ENCODE measurements at places on chromosomes 7 and 10.

DNA sequence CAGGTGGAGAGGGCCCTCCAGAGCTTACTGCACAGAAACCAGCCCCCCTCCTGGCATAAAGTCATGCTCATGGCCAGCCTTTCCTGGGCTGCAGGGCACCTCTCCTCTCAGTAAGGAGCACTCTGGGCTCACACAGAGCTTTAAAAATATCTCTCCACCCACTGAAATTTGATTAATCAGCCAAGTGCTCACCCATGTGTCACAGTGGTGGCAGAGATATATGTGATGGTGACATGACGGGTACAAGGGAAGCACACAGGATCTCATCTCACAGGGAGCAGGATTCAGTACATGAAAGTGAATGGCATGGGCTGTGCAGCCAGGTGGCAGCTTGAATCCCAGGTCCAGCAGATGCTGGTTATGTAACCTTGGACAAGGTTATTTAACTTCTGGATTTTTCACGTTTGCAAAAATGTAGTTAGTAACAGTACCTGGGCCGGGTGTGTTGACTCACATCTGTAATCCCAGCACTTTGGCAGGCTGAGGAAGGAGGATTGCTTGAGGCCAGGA, 144.8 kb downstream of the CALN1 start:
- no peak for DNase-seq

- no peak for DNase-seq
Measured at GRCh38 chr7:80440883-80441282, 71.0 kb downstream of the GNAT3 start.

DNA sequence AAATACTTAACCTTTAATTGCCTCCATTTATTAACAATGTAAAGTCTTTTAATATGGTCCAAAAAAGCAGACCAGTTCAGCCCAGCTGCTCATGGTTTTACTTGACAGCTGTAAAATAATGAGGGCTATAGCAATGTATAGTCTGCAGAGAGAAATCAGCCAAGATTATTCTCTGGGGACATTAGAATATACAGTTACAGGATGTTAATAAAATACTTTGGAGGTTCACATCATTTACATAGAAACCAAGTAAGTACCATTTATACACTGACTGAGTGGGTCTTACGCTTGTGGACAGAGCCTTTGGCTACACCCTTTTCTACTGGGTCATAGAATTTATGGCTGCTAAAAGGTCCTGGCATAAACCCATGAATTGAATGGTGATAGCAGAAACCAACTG, 340.7 kb upstream of the CELF2 start:
- no peak for DNase-seq

DNA sequence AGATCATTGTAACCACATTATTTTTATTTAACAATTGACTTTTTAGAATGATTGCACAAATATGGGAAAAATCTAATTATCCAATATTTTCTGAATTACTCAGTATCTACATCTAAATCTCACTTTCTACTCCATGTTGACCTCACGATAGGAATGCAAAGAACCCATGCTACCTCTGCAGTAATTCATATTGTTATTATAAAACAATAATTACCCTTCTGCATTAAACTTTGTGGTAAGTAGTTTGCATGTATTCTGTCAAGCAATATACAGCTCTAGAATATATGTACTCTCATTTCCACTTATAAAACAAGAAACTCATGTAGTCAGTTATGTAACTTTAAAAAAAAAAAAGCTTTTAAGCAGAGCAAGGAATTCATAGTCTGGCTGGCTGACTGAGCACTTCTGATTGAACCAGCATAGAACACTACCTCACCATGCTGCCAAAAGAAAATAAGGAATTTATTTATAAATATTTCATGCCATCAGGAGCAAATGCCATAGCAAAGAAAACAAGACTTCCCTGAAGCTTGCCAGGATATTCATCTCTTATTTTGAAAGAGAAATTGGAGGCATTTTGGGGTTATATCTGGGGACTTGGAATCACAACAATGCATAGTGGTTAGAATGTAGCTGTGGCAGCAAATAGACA, 895.7 kb downstream of the XPNPEP1 start:
- no peak for DNase-seq

- DNase-seq: no peak
Measured at GRCh38 chr10:50997461-50997860, 76.8 kb upstream of the PRKG1 start.

DNA sequence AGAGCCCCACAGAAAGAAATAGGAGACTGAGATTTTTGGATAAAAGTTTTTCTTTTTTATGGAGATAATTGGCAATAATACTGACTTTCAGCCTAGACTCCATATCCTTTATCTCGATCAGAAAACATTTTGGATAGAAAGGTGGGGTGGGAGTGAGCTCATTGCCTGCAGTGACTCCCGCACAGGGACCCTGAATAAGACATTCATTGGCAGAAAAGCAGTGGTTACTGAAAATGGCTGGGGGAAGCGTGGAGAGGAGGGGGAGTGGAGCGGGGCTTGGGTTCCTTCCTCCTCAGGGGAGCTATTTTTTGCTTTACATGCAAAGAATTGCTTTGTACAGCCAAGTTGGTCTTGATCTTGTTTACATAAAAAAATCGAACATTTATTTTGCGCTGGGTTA, 90.4 kb upstream of the BMPER start:
- DNase-seq: no peak

GRCh38 chr10:131147301-131147975, 164.1 kb downstream of the TCERG1L start:
- DNase-seq: no peak

GRCh38 chr7:137703291-137704010, 143.3 kb downstream of the DGKI start:
- no peak for DNase-seq

DNA sequence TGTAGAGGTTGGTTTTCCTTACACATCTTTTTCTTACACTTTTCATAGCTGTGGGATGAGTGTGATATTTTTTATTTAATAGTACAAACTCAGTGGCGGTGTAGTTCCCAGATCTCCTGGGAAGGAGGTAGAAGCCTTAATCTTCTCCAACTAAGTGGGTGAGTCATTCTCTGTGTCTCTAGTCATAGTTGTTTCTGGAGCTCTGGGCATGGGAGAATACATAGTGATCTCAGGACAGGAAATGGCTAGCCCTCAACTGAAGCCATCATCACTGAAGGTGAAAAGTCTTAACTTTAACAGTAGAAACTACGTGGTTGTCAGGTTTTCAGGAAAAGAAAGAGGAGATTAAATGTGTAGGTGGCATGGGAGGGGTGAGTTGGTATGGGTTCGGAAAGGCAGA, 319.4 kb upstream of the FZD8 start:
- no peak for DNase-seq

DNA sequence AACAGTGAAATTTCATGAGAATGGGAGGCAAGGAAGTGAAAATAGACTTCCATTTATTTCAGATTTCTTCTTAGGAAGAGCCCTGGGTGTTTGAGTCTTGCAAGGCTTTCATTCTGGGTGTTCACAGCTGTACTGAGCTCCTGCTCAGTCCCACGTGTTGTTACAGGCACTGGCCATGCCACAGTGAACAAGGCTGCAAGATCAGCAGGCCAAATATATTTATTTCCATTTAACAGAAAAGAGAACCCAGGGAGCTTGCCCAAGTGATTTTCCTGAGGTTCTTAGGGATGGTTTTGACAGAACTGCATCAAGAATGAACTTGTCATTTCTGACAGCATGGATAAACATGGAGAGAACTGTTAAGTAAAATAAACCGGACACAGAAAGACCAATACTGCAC, 54.5 kb upstream of the CD36 start:
- no peak for DNase-seq

GRCh38 chr7:30596014-30596641, 1.4 kb downstream of the GARS1 start:
- DNase-seq: no peak

- no peak for DNase-seq
Measured at GRCh38 chr7:85025312-85025756, 161.5 kb downstream of the SEMA3D start.

DNA sequence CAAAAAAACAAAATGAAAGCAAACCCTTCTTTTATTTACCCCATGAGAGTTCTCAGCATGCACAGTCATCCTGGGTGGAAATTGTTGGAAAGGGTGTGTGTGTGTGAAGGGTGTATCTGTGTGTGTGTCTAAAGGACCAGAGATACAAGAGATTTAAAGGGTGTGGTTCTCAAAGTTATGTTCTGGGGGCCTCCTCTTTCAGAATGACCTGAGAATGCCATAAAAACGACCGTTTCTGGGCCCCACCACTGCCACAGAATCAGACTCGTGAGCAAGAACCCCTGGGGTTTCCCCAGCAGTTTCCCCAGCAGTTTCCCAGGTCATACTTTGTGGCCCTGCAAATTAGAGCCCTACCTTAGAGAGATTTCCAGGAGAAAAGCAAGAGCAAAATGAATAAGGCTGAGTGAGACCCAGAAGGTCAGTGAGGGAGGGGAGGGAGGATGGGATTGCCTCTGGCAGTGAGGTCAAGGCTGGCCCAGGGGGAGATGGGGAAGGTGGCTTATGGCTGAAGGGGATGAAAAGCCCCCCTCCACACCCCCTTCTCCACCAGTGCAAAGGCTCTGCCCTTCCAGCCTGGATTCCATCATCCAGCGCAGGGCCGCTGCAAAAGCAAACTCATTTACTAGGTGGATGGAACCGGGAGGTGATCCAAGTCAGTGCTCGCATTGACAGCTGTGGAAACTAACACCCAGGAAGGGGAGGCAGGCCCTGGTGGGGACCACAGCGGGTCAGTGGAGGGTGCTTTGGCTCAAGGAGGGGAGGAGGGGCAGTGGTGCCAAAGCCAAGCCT, 10.2 kb downstream of the PYROXD2 start:
- DNase-seq: no peak

GRCh38 chr10:31319602-31320549, 860 bp downstream of the ZEB1 start:
- DNase-seq: peak; percentile 20

DNA sequence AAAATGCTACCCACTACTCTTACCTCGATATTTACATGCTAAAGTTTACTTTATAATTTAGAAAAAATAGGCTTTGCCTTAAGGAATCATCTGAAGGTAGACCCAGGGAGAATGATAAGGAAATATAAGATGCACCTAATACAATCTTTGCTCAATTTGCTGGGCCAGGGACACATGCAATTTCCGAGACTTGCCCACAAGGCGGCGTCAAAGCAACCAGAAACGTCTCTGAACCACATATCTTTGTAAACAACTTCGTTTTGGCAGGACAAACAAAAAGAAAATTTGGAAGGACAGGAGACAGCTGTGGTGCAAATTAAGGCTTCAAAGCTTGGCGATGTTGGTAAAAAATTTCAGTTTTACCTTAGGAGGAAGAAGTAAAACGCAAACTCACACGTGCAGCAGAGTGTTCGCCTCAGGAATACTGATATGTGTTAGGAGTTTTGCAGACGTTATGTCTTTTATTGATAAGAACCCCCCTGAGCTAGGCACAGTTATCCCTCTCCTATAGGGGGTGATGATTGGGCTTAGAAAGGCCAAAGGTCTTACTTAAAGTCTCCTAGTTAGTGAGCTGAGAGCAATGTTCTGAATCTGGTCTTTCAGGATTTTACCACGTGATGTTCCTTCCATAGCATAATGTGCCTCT, 134.3 kb downstream of the PRKCQ start:
- peak; percentile 20 for DNase-seq

GRCh38 chr7:128381161-128381821, 19.8 kb upstream of the PRRT4 start:
- DNase-seq: no peak

DNA sequence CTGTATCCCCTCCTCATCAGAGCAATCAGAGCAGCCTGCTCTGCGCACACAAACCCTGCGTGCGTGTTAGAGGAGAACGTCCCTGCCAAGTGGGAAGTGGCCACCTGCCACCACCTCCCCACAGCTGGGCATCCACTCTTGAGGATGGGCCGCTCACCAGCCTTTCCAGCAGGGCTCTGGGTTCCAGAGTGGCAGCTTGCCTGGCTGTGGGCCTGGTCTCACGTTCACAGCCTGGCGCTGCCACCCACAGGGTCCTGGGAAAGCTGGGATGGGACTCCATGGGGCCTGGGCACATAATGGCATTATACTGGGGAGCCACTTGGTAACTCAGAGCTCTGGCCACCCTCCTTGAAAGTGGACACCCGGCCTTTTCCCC, 151.1 kb upstream of the PPP2R2D start:
- DNase-seq: no peak

DNA sequence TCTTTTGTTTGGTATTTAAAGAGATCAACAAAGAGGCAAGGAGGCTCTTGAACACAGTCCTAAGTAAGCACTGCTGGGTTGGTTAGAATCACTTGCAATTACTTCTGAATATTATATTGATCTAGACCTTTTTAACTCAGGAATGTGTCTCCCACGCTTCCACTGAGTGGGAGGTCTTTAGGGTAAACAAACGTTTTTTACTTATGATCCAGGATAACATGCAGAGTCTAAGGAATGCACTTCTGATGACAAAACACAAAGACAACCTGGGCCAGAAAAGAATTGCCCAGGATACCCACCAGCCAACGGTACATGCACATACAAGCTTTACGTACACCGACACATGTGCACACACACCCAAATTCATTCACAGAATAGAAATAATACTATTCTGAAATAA, 626.9 kb downstream of the PARD3 start:
- no peak for DNase-seq

GRCh38 chr10:122974543-122975064, 5.6 kb upstream of the PSTK start:
- no peak for DNase-seq

DNA sequence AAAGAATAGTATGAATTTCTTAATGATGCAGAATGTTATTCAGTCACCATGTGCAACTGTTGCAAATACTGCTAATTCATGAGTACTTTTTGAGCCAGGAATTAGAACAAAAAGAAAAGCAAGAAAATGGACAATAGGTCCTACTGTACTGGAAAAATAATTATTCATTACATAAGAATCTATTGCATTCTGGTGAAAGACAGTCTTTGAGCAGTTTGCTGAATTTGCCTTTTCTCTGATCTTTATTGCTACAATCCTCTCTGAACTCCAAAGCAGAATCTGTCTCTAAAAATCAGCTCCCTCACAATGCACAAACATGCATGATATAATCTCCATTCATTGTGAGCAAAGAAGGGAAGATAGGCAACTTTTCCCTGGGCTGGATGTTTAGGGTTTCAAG, 12.8 kb downstream of the IFIT2 start:
- DNase-seq: no peak

DNA sequence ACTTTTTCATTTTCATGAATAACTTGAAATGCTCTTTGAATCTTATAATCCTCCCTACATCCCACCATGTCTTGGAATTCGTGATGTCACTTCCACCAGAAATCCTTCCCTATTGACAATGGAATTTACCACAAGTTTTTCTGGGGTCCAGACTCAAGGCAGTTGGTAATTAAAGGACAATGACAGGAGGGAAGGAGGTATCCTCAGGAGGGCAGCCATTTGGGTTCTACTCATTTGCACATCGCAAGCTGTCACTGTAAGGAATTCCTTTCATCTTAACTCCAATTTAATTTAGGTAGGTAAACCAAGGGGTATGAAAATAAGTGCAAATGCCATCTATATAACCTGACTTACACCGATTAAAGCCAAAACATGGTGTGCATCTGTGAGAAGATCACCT, 21.9 kb downstream of the LRRC17 start:
- DNase-seq: no peak

- DNase-seq: no peak
Measured at GRCh38 chr7:22861576-22861975, 38.9 kb upstream of the TOMM7 start.

GRCh38 chr7:50112250-50112649, 19.2 kb upstream of the ZPBP start:
- DNase-seq: no peak

GRCh38 chr7:8597565-8597964, 164.2 kb downstream of the NXPH1 start:
- no peak for DNase-seq
